CD8-positive, alpha-beta memory T cell (primary cell): ENCODE measurements at places on chromosomes 16 and 17.
A peak's percentile ranks its signal among the peaks of the same experiment; 100 is the strongest.

GRCh38 chr16:49698931-49699840 lies 156.7 kb downstream of the ZNF423 start:
- H3K4me1 ChIP-seq, result no peaks in the 10 kb centered on the region
- no peaks in the 10 kb centered on the region for H3K27me3 ChIP-seq
- no peaks in the 10 kb centered on the region for H3K36me3 ChIP-seq
- no peak overlapping the region for H3K4me3 ChIP-seq
- DNase-seq, result no peak

DNA sequence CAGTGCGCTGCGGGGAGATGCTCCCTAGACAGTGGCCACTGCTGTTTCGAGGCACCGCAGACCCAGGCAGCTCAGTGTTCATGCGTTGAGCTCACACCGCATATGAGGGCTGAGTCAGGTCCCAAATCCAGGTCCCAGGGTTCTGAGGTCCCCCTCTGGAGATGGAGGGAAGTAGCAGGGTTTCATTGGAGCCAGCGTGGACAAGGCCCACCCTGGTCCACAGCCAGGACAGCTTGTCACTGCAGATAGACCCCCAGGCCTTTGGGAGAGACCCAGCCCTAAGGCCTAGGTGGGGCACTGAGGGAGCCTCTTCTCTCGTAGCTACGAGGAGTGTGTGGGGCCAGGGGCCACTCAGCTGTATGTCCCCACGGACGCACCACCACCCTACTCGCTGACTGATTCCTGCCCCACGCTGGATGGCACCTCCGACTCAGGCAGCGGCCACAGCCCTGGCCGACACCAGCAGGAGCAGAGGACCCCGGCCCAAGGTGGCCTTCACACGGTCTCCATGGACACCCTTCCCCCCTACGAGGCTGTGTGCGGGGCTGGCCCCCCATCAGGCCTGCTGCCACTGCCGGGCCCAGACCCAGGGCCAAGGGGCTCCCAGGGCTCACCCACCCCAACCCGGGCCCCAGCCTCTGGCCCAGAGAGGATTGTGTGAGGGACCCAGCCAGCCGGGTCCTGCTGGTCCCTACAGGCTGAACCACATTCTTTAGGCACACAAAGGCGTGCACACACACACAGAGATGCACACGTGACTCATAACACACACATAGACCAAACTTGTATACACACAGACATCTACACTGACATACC lies 53.4 kb downstream of the BEAN1 start:
- no peaks in the 10 kb centered on the region for H3K36me3 ChIP-seq
- H3K27me3 ChIP-seq, result no peaks in the 10 kb centered on the region
- no peak overlapping the region for H3K4me3 ChIP-seq
- peaks cover 14% of the 10 kb centered on the region for H3K4me1 ChIP-seq
- no peak for DNase-seq

- no peaks in the 10 kb centered on the region for H3K36me3 ChIP-seq
Observed at GRCh38 chr17:64781014-64781756, 119.1 kb upstream of the SMURF2 start.

GRCh38 chr17:70169709-70170597 lies 621 bp downstream of the KCNJ2 start:
- no peak for DNase-seq
- H3K4me3 ChIP-seq, result no peak overlapping the region
- peaks cover 7% of the 10 kb centered on the region for H3K27me3 ChIP-seq
- no peaks in the 10 kb centered on the region for H3K36me3 ChIP-seq

GRCh38 chr17:29617481-29618271 lies 5.0 kb downstream of the CORO6 start:
- DNase-seq, result peak; percentile 85
- H3K27me3 ChIP-seq, result no peaks in the 10 kb centered on the region
- H3K27ac ChIP-seq, result peak overlapping the region; percentile 75
- H3K4me1 ChIP-seq, result peaks cover 48% of the 10 kb centered on the region
- H3K4me3 ChIP-seq, result peak overlapping the region; percentile 72
- no peaks in the 10 kb centered on the region for H3K36me3 ChIP-seq

GRCh38 chr17:60729854-60730253 lies 52.2 kb downstream of the BCAS3 start:
- H3K4me1 ChIP-seq, result no peaks in the 10 kb centered on the region
- no peak overlapping the region for H3K27ac ChIP-seq
- DNase-seq, result no peak
- no peak overlapping the region for H3K4me3 ChIP-seq
- H3K36me3 ChIP-seq, result no peaks in the 10 kb centered on the region
- H3K27me3 ChIP-seq, result no peaks in the 10 kb centered on the region

DNA sequence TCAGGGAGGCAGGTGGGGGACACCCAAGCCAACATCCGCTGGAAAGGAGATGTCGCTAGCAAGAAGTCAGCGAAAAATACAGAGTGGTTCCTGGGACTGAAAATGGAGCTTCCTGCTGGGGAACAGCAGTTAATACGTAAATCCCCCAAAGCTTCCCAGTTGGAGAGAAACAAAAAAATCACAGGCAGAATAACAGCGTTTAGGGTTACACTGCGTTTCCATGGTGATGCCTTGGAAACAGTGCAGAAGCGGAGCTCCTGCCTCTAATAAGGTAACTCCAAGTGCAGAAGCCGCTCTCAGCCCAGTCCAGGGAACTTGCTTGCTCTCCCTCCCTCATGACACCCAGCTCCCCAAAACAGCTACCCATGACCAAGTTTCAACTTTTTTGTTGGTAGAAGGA lies 73.4 kb downstream of the PLD6 start:
- no peak overlapping the region for H3K27ac ChIP-seq
- no peaks in the 10 kb centered on the region for H3K4me1 ChIP-seq
- no peak for DNase-seq
- H3K36me3 ChIP-seq, result peaks cover 50% of the 10 kb centered on the region
- no peak overlapping the region for H3K4me3 ChIP-seq
- H3K27me3 ChIP-seq, result no peaks in the 10 kb centered on the region

- H3K4me1 ChIP-seq, result no peaks in the 10 kb centered on the region
- no peaks in the 10 kb centered on the region for H3K27me3 ChIP-seq
- H3K27ac ChIP-seq, result no peak overlapping the region
- H3K36me3 ChIP-seq, result no peaks in the 10 kb centered on the region
Observed at GRCh38 chr17:613725-614124, 100.9 kb downstream of the VPS53 start.

- H3K4me1 ChIP-seq, result peaks cover 59% of the 10 kb centered on the region
- no peaks in the 10 kb centered on the region for H3K27me3 ChIP-seq
- peak overlapping the region; percentile 95 for H3K27ac ChIP-seq
- no peaks in the 10 kb centered on the region for H3K36me3 ChIP-seq
- H3K4me3 ChIP-seq, result peak overlapping the region; percentile 79
Observed at GRCh38 chr17:82297280-82297713, 20.1 kb downstream of the CD7 start.
